ENCODE measurements at places on chromosomes 4 and X.

GRCh38 chr4:83846193-83846830, 310.4 kb downstream of the GPAT3 start:
- no peak for DNase-seq

DNA sequence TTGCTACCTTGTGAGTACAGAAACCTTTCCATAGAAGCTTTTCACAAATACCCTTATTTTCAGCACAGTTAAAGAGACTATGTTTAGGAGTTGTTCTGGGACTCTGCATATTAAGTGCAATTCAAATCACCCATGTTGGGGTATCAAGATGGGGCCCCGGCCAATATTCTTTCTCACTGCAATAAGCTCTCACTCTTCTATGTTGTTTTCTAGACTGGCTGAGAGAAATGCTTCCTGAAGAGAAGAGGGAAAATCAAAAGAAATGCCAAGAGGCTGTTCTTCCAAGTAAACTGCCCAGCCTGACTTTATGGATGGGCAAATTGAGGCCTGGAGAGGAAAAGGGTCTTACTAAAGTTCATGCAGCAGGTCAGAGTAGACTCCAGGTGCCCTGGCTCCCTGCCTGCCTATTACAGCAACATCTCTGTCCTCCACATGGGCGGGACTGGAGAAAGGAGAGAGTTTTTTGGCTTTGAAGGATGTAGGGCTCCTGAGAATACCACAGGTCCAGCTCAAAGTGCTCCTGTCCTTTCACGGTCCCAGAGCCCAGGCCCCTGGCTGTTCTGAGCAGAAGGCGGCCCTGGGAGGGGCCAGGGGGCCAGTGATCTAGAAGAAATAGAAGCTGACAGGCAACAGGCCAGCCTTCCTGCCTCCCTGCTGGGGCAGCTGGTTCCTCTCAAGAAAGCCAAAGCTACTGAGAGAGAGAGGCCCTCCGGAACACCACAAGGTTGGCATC, 745 bp upstream of the IQSEC2 start:
- DNase-seq, result no peak

GRCh38 chrX:40201329-40201885, 103.6 kb upstream of the BCOR start:
- DNase-seq, result no peak

GRCh38 chrX:41066969-41067368, 18.3 kb upstream of the USP9X start:
- no peak for DNase-seq

DNA sequence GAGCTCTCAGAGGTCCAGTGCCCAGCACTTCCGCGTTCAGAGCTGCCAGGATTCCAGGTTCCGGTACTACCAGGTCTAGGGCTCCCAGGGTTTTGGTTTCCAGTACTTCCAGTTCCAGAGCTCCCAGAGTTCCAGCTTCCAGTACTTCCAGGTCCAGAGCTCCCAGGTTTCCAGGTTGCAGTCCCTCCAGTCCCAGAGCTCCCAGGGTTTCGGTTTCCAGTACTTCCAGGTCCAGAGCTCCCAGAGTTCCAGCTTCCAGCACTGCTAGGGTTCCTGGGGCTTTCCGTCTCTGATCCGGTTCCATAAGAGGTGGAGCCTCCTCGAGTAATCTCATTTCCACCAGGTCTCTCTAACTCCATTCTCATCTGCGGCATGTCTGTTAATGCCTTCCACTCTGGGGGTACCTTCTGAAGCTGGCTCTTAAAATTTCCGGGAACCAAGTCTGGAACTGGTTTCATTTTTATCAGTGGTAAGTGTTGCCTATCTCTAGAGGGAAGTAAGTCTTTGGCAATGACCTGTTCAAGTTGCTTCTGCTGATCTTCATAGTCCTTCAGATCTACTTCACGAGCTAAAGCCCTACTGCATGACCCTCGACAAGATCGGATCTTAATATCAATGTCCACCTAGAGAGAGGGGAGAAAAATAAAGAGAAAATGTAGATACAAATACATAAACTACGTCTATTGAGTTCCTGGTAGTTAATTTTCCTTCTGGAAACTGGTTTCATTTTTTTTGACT, 4.1 kb downstream of the FGA start:
- DNase-seq, result no peak

DNA sequence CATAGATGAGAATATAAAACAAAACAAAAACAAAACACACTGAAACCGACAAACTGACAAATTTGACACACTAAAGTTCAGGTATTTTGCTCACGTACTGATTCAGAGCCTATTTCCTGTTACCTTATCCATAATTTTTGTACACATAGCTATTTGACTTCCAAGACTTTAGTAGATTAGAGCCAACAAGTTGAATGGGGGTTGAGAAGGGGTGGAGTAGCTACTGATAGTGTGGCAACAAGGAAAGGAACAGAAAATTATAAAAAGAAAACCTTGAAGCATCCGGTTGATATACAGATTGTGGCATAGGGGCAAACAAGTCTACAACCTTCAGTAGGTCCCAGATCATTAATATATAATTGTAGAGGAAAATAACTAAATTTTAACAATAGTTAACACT, 92.3 kb upstream of the RASGEF1B start:
- no peak for DNase-seq

- peak; percentile 2 for DNase-seq
These were observed 23.0 kb downstream of the GALNT7 start for GRCh38 chr4:173191623-173192041.

DNA sequence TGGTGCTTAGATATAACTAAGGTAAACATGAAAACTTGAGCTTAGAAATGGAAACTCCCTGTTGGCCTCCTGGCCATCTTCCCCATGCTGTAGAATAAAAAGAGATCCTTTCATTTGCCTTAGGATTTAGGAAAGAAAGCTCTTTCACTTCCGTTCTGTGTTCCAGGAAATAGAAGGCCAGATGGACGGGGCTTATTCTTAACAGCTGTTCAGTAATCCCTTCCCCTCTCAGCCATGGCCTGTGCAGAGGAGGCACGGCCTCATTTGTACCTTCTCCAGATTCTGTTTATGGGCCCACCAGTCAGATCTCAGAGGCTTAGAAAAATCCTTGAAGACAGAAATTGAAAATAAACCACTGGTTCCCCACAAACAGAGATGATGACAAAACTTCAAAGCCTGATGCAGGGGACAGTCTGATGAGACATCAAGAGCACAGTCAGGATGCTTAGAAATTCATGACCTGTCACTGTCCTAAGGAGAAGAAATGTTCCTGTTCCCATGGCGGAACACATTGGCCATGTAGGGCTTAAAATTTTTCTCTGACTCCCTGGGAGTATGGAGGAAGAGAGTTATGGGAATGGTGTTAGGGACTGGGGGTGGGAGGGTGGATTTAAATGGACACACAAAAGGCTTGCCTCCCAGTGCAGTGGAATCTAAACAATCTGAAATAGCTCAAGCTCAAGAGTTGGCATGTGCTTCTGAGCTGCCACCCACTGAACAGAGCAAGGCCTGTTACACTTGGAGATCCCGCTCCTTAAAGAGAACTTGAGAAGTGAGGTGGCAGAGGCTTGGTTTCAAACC, 188.8 kb downstream of the SOWAHB start:
- no peak for DNase-seq

- no peak for DNase-seq
These were observed 5.4 kb upstream of the TAPT1 start for GRCh38 chr4:16231570-16232245.

DNA sequence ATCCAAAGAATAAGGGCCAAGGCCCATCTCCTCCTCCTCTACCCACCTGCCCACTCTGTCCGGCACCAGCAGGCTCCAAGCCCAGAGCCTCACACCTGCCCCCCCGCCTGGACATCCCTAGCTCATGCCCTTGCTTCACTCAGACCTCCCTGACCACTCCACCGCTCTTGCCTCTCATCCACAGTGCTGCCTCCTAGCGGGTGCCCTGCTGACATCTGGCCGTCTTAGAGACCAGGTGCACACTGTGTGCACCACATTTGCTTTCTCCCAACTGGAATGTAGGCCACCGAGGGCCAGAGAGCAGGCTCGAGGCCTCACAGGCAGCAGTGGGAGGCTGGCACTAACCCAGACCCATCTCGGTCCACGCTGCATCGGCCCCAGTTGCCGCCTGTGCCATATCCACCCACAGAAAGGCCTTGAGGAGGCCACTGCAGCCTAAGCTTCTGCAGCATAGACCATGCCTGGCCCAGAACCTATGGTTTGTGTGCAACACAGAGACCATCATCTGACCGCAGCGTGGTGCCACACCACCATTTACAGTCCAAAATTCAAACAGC, 13.5 kb downstream of the LETM1 start:
- no peak for DNase-seq

DNA sequence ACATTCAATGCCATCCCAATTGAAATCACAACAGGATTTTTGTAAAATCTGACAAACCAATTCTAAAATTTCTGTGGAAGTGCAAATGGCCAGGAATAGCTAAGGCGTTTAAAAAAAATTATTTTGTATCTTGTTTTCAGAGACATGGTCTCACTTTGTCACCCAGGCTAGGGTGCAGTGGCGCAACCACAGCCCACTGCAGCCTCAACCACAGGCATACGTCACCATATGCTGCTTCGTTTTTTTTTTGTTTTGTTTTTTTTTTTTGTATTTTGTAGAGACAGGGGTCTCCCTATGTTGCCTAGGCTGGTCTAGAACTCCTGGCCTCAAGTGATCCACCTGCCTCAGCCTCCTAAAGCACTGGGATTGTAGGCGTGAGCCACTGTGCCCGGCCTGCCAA, 24.5 kb downstream of the ZNF41 start:
- DNase-seq, result no peak

- DNase-seq, result no peak
These were observed 57.2 kb upstream of the FAM9C start for GRCh38 chrX:13101441-13102139.

DNA sequence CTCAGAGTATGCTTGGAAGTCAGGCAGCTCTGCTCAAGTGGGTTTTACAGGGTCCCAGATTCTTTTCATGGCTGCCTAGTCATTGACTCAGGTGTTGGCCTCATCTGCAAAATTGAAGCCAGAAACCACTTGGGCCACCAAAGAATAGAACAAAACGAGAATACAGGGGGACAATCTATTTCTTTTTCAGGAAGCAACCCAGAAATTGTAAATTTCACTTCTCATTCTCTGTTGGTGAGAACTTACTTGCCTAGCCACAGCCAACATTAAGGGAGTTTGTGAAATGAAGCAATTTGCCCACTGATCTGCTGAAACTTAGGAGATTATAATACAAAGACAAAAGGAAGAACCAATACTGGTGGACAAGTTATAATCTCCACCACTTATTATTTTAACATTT, 8.6 kb upstream of the TKTL2 start:
- DNase-seq, result no peak

DNA sequence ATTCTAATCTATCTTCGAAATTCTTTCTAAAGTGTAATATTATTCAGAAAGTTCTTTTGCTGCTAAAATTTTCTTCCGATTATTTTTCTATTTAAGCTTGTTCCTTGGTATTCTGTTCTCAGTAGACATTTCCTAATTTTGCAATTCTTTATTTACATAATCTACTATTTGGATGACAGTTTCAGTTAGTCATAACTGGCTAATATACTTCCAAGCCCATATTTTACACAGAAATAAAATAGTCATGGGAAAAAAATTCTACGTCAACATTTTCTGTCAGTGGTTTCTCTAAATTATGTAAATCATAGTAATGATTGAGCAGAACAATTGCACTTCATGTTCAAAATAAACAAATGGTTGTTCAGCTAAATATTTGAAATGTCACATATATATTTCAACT, 178.0 kb upstream of the ANKRD50 start:
- DNase-seq, result no peak

DNA sequence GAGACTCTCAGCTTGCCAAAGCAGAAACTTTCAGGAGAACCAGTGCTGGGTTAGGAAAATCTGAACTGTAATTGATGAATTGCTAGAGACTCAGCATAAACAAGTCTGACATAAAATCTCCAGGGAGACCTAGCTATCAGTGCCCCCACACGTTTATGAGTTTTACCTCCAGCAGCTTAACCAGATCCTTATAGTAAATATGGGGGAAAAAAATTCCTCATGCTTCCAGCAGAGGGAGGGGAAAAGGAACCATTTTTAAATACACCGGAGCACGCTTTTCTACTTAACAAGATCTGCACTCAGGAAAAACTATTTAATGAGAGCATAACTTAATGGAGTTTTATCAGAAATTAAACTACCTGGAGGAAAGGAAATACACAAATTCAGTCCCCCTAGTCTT, 1040.7 kb upstream of the INTU start:
- no peak for DNase-seq

GRCh38 chr4:129342819-129343408, 247.0 kb downstream of the C4orf33 start:
- DNase-seq, result no peak

DNA sequence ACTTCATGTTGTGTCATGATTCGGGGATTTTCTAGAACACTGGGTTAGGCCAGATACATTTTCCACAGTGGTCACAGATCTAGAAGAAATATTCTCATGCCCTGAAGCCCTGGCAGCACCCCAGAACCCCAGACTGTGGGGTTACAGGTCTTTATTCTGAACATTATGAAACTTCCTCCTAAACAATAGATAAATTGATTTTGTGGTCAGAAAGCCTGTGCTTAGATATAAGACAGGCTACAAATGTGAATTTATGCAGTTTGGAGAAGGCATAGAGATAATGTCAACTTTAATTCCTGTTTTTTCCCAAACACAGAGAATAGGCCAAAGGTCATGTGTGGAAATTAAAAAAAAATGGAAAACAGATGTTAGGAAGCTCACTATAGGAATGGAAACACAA, 492.9 kb downstream of the SPRY1 start:
- no peak for DNase-seq

- no peak for DNase-seq
These were observed 37.7 kb downstream of the NOP14 start for GRCh38 chr4:2925496-2925895.

DNA sequence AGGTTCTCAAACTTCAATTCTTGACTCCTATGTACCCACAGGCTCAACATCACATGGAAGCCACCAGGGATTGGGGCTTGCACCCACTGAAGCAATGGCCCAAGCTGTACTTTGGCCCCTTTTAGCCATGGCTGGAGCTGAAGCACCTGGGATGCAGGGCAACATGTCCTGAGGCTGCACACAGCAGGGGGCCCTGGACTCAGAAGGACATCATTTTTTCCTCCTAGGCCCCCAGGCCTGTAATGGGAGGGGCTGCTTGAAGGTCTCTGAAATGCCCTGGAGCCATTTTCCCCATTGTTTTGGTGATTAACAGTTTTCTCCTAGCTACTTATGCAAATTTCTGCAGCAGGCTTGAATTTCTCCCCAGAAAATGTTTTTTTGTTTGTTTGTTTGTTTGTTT, 465.1 kb upstream of the PCDH10 start:
- no peak for DNase-seq

DNA sequence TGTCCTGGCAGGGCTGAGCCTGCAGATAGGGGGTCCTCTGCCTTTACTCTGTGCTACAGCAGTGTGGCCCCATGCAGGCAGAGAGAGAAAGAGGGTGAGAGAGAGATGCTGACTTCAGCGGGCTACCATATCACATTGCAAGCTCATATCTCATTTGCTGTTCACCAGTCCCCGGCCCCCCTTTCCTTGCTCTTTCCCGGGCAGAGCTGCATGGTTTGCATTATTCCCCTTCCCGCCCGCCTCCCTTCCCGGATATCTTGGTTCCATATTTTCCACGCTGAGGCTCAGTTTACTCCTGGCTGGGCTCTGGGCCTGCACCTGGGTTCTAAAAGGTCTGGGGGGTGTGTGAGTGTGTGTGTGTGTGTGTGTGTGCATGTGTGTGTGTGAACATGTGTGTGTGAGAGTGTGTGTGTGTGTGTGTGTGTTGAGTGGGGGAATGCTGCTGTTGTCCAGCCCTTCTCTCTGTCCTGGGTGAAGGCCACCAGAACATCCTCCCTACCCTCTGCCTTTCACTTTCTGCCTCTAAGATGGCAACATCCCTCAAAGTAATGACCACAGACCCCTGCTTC, 63.5 kb downstream of the PJA1 start:
- DNase-seq, result no peak

GRCh38 chr4:16226816-16227461, 668 bp upstream of the TAPT1 start:
- no peak for DNase-seq

All from DMS79 (cell line).